ENCODE measurements at places on chromosomes 1 and 21. TPM values are rescaled to one million over a fixed set of nuclear protein-coding genes. Genes with fewer than 3 reads are reported as not detected.

The DENND2D gene
- 4.4 TPM for total RNA-seq

The NPR1 gene
- total RNA-seq: 187 TPM

The MLLT11 gene
- 3.6 TPM for total RNA-seq

The A3GALT2 gene
- total RNA-seq: not detected

The AADACL3 gene
- not detected for total RNA-seq

DNA sequence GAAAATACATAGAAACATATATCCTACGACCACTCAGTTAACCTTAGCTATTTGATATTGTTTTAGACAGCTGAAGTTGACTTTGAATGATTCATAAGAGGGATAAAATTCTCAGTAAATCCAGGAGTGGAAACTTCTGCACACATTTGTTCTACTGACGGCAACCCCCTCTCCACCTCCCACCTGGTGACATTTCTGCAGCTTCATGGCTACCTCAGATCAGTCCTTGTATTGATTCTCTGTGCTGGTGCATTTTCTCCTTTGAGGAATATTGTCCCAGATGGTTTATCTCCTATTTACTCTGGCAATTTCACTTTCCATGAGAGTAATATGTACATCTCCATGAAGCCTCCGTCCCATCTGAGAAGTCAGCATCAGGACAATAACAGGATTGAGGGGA, 57.7 kb upstream of the COA6 start:
- DNase-seq: no peak

- DNase-seq: no peak
Observed at GRCh38 chr21:15088488-15088887, 23.7 kb upstream of the NRIP1 start.

DNA sequence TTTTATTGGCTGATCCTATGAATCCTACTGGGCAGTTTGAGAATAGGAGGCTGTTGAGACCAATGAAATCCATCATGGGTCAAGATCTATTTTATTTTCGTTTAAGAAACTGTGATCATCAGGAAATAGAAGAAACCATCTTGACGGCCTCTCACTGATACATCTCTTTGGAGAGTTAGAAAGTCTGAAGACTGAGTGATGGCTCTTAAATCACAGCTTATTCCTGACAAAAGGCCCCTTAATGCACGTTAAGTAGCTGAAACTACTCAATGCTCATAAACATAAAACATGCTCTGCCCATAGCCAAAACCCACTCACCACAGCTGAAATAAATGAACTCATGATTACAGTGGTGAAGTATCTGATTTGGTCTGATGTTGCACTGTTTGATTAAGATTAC, 784.5 kb upstream of the NEGR1 start:
- no peak for DNase-seq

DNA sequence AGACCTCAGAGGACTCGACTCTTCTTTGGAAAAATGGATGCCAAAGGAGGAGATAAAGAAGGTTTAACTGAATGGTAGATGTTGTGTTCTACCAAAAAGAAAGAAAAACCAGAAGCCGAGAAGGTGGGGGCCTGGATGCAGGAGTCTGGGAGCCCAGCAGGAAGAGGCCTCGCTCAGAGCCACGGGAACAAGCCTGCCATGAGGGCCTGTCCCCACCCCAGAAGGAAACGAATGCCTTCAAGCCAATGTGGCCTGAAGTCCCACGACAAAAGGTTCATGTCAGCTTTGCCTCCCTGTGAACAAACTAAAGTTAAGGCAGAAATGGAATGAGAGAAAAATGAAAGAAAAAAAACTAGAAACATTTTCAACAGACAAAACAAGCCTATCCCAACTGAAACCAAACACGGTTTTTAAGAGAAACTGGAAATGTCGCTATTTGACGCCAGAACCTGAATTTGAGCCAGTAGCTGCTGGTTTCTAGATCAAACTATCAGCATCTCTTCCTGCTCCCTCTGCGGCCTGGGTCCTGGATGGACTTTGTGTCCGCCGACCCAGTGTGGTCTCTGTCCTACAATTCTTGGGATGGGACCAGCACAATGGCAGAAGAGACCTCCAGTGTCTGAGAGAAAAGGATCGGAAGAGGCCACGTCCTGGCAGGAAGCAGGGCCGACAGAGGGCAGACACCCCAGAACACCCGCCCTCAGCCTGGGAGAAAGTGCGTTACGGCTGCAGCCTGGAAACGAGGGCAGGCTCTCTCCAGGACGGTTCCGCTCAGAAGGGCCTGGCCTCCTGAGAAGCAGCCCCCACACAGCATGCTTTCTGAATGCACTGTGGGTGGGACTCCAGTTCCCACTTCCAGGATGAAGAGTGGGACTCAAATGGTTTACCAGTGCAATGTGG, 35.2 kb downstream of the SLC45A1 start:
- DNase-seq: no peak

DNA sequence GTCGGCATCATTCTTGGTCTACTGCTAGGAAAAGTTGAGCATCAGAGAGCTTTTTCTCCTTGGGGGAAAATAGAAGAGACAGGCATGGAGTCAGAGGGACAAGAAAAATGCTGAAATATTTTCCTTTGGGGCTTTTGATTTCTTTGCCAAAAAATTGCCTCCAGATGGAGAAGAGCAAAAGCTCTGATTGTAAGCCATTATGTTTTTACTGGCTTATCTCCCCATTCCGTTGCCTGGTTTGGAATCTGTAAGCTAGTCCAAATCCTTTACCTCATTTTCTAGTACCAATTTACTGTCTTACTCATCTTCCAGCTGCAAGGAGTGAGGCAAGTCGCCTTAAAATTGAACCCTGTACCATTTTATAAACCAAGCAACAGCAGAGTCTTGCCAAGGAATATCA, 23.3 kb upstream of the NBL1 start:
- DNase-seq: no peak

GRCh38 chr21:17388226-17388625, 124.6 kb upstream of the CXADR start:
- DNase-seq: no peak

DNA sequence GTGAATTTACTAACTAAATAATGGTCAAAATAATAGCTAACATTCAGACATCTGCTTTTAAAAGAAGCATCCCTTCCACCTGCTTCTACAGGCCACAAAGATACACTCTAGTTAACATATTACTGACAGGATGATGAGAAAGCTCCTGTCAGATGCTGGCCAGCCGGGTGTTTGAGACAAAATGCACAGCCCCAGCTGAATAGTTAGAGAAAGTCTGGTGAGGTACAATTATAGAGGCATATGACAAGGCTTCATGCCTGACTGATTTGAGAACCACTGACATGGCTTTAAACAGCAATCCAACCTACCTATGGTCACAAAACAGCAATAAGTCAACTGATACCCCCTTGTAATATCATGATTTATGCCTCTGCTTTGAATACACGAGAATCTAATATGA, 137.0 kb downstream of the DENND1B start:
- DNase-seq: no peak

- no peak for DNase-seq
Observed at GRCh38 chr1:112546076-112546475, 37.3 kb downstream of the WNT2B start.

- DNase-seq: peak; percentile 3
Observed at GRCh38 chr1:227893949-227894721, 53.6 kb downstream of the WNT9A start.

DNA sequence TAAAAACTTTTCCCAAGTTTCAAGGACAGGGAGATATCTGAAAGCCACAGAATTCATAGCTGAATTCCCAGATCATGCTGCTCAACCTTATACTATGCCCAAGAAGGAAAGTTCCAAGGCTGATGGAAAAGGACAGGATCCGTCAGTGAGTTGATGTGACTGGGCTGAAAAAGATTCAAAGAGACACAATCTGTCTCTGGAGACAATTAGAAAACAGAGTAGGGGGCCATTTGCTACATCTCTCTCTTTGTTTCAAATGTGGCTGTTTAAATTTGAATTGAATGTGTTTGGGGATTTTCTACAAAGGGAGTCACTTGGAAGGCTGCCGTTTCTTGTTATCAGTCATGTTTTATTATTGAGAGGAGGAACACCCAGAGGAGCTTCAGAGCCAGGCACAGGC, 292.6 kb downstream of the NUF2 start:
- no peak for DNase-seq

DNA sequence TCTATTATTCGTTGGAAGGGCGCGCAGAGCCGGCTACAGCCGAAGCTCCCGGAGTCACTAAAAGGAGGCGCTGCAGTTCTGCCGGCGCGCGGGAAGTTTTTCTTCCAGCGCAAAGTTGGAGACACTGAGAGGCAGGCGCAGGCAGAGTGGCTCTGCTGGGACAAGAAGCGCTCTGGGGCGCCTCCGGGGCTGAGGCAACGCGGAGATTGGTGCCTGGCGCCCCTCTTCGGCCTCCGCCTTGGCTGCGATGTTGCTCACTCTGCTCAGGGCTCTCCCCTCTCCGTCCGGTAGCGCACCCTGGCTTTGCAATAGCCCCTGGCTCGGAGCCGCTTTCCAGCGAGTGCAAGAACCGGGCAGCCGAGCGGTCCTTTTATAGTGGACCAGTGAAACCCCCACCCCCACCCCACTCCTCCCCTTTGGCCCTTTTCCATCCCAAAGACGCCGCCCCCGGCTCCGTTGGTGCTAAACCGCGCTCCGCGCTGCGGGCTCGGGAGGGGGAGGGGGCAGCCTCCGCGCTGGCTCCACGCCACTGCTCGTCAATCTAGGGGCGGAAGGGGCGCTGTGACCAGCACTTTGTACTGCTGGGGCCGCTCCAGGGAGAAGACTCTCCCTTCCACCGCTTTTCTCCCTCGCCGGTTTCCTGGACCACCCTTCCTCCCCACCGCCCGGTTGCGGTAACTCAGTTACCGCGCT, at the start of gene ADAMTS1:
TSS of gene ADAMTS1 (minus strand) at position 344 of the 693 bp plus-strand sequence. CDS start 455 bp downstream, outside the sequence.
- DNase-seq: peak; percentile 97

- DNase-seq: no peak
Observed at GRCh38 chr1:243595527-243596210, 254.4 kb downstream of the AKT3 start.

Data from ascending aorta (tissue), 2 donors.